Gastroesophageal sphincter (tissue), 4 donors: ENCODE measurements at places on chromosomes 5 and 9.
A peak's percentile ranks its signal among the peaks of the same experiment; 100 is the strongest.

- H3K27me3 ChIP-seq, result no peaks in the 10 kb centered on the region
- H3K36me3 ChIP-seq, result no peaks in the 10 kb centered on the region
- peak overlapping the region; percentile 99 for H3K27ac ChIP-seq
These were observed 935 bp upstream of the ZNF367 start for GRCh38 chr9:96418920-96419690.

GRCh38 chr5:15757103-15757502, 257.1 kb downstream of the FBXL7 start:
- no peak overlapping the region for H3K27ac ChIP-seq
- H3K36me3 ChIP-seq, result no peaks in the 10 kb centered on the region
- no peaks in the 10 kb centered on the region for H3K4me1 ChIP-seq

DNA sequence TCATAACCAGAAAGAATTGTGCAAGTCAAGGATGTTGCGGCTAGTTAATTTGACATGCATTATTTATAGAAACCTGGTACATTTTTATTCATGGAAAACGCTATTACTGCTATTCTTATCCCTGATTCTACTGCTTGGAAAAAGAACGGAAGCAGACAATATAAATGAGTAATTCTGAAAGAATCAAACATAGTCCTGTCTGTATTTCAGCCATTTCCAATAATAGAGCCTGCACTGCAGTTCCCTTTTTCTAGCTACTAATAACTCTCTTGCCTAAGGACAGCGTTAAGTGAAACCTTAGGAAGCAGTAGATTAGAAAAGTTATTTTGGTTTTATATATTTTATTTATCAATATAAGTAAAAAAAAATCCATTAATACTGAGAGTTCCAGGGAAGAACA, 414.9 kb downstream of the CYLC2 start:
- H3K4me3 ChIP-seq, result no peak overlapping the region
- no peaks in the 10 kb centered on the region for H3K27me3 ChIP-seq
- H3K36me3 ChIP-seq, result no peaks in the 10 kb centered on the region
- no peaks in the 10 kb centered on the region for H3K4me1 ChIP-seq

- no peaks in the 10 kb centered on the region for H3K4me1 ChIP-seq
- H3K4me3 ChIP-seq, result no peak overlapping the region
- no peak for ATAC-seq
- H3K27me3 ChIP-seq, result no peaks in the 10 kb centered on the region
These were observed 255.5 kb downstream of the KIAA0825 start for GRCh38 chr5:94362857-94363256.

DNA sequence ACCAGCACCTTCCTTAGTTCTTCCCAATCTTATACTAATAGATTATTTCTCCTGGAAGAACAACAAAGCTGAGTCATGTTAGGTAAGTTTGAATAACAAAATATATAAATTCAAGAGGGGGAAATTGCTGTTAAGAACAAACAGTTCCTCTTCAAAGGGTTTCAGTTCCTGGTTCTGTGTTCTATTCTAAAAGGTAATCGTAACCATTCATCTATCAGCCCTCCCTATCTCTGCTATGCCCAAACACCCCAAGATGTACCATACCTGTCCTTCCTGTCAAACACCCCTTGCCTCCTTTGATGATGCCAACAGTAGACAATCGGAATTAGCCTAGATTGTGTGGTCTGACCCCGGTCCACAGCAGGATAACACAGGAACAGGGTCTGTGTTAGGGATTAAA, 4.2 kb upstream of the RNF180 start:
- no peak overlapping the region for H3K4me3 ChIP-seq
- no peaks in the 10 kb centered on the region for H3K36me3 ChIP-seq
- H3K27me3 ChIP-seq, result peaks cover 3% of the 10 kb centered on the region
- no peak for ATAC-seq
- no peak overlapping the region for H3K27ac ChIP-seq

GRCh38 chr9:93655621-93656425, 79.4 kb downstream of the PHF2 start:
- H3K4me3 ChIP-seq, result no peak overlapping the region
- peaks cover 100% of the 10 kb centered on the region for H3K36me3 ChIP-seq
- ATAC-seq, result no peak
- no peaks in the 10 kb centered on the region for H3K27me3 ChIP-seq
- no peak overlapping the region for H3K27ac ChIP-seq

DNA sequence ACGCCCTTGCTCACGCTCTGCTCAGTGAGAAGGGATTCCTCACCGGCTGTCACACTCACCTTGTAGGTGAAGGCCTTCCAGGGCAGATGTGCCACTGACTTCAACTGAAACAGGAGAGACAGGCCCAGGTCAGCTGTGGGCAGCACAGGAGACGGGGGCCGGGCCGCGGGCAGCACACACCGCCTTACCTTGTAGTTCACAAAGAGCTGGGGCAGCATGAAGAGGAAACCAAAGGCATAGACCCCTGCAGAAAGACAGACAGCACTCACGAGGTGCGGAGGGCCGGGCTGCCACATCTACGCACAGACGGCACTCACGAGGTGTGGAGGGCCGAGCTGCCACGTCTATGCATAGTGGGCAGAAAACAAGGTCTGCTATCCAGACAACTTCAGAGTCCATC, 23.3 kb downstream of the CLPTM1L start:
- ATAC-seq, result no peak
- peaks cover under 1% of the 10 kb centered on the region for H3K4me1 ChIP-seq
- no peak overlapping the region for H3K4me3 ChIP-seq
- H3K36me3 ChIP-seq, result peaks cover 92% of the 10 kb centered on the region
- no peak overlapping the region for H3K27ac ChIP-seq

DNA sequence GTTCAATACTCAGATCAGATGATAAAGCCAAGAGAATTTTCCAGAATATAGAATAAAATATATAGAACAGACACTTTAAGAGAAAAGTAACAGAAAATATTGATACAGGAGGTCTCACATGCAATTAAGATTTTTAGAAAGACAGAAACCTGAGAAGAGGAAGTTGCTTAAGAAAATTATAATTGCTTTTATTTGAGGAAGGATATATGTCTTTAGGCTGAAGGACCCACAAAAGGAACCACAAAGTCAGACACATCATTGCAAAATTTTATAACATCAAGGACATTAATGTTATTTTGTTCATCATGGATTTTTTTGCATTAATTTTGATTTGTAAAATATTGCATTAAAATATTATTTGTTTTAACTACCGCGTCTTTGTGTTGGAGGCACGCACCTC, 141.5 kb downstream of the FSTL4 start:
- no peaks in the 10 kb centered on the region for H3K36me3 ChIP-seq
- H3K27me3 ChIP-seq, result peaks cover 8% of the 10 kb centered on the region
- no peaks in the 10 kb centered on the region for H3K4me1 ChIP-seq
- no peak overlapping the region for H3K27ac ChIP-seq
- no peak for ATAC-seq

DNA sequence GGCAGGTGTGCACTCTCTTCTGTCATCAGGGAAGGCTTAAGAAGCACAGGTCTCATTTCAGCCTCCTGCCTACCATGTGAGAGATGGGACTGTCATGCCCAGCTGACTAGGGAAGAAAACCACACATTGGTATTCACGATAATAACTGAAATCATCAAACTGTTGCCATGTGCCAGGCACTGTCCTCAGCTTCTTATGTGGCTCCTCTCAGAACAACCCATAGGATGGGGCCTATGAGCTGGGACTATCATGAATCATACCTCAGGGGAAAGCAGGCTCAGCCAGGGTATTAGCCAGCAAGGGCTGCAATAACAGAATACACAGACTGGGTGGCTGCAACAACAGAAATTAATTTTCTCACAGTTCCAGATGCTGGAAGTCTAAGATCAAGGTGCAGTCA, 3.3 kb downstream of the AFAP1L1 start:
- no peak overlapping the region for H3K27ac ChIP-seq
- no peaks in the 10 kb centered on the region for H3K27me3 ChIP-seq
- H3K4me3 ChIP-seq, result no peak overlapping the region
- no peak for ATAC-seq
